ENCODE measurements at places on chromosomes 7 and 10. TPM values are rescaled to one million over a fixed set of nuclear protein-coding genes. Genes with fewer than 3 reads are reported as not detected.

TMEM178B gene
- not detected for total RNA-seq

HOXA13 gene
- not detected for total RNA-seq

ADAM22 gene
- total RNA-seq: 0.07 TPM

BLVRA gene
- total RNA-seq: 62.6 TPM

CD36 gene
- 4.1 TPM for total RNA-seq

SERPINE1 gene
- total RNA-seq: 166 TPM

CDK1 gene
- total RNA-seq: 71.8 TPM

CREB5 gene
- 3.8 TPM for total RNA-seq

PPP1R17 gene
- total RNA-seq: not detected

CTAGE4 gene
- total RNA-seq: 1.4 TPM

ACTR3C gene
- 1.8 TPM for total RNA-seq

STAM gene
- total RNA-seq: 23.6 TPM

KLF14 gene
- not detected for total RNA-seq

PAPOLB gene
- total RNA-seq: not detected

HOXA7 gene
- total RNA-seq: not detected

PALD1 gene
- 0.71 TPM for total RNA-seq

SSC4D gene
- 4.3 TPM for total RNA-seq
